Mesothelial cell of epicardium (in vitro differentiated cells): ENCODE measurements at places on chromosomes 7 and 10. TPM values are rescaled to one million over a fixed set of nuclear protein-coding genes. Genes with fewer than 3 reads are reported as not detected.

The LIPN gene
- total RNA-seq = not detected in 3 replicates

The METTL27 gene
- 7.9 to 11.4 TPM (median 8.7 TPM) in 3 replicates for total RNA-seq

The OR2A5 gene
- not detected in 3 replicates for total RNA-seq

The CYP2C19 gene
- total RNA-seq = not detected in 3 replicates

The CLEC5A gene
- total RNA-seq = not detected in 3 replicates

The CLEC2L gene
- total RNA-seq = 0.33 to 0.54 TPM (median 0.38 TPM) in 3 replicates

DNA sequence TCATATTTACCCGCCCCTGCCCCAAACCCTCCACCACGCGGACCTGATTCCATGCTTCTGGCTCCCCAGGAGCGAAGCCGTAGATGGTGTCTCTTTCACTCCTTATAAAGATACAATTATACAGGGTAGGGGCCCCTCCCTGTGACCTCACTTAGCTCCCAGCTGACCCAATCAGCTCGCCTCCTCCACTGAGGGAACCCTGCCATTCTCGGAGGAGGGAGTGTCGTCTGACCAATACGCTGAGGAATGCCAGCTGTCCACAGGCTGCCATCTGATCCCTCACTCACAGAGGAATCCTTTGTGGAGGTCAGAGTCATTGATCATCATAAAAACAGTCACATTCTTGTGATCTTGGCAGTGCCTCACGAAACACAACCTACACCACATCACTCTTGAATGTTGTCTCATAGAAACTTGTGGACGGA lies 67.5 kb upstream of the INSIG1 start:
- no peak for DNase-seq

DNA sequence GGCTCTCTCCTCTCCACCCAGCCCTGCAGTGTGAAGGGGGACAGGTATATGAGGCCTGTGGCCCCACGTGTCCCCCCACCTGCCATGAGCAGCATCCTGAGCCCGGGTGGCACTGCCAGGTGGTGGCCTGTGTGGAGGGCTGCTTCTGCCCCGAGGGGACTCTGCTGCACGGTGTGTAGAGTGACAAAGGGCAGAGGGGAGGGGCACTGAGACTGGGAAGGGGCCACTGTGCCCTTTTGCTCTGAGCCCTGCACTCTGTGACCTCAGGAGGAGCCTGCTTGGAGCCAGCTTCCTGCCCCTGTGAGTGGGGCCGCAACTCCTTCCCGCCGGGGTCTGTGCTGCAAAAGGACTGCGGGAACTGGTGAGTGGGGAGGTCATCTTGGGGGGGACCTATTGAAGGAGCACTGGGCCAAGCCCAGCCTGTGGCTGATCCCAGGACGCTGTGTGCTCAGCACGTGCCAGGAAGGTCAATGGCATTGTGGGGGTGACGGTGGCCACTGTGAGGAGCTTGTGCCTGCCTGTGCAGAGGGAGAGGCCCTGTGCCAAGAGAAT lies 15.0 kb upstream of the ZNF467 start:
- no peak for DNase-seq

DNA sequence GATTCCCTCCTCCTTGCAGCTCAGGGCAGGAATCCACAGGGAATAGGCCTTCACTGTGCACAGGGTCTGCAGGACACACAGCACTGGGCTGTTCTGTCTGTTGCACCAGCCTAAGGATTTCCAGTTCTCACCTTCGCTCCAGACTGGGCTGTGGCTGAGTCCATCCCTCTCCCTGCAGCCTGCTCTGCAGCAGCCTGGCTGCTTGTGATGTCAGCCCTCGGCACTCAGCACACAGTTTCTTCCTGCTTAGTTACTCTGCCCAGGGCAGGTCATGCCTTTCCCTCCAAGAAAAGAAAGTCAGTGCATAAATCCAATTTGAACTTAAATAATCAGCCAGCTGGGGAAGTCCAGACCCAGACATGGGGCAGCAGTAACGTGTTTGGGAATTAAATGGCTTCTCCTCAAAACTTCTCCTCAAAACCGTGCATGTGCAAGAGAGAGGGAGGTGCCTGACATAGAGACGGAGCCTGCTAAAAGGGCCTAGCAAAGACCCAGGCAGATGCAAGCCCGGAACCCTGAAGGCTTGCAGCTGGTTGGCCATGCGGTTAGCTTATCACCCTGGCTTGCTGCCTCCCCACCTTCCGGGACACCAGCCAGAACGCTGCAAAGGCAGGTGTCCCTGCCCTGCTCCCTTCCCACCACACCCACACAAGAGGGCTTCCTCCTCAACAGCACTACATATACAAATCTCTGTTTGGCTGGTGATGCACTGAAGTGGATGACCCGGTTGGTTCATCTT lies 10.9 kb upstream of the GDF2 start:
- DNase-seq = no peak

DNA sequence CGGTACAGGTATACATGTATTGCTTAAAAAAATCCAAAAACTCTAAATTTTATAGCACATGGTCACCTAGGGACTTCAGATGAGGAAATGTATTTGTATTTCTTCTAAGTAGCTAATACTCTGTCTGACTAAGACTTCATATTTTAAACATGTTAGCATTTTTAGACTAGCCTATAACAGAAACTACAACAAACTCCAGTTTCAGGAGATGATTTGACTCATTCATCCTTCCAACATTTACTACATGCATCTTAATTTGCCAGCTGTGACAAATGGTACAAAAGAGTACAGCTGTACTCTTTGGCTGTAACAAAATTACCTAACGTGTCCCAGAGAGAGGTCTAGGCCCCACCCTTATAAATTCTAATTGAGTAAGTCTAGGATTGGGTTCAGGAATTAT lies 22.2 kb downstream of the TMEM209 start:
- no peak for DNase-seq
